Hepatic stellate cell (primary cell): ENCODE measurements at places on chromosomes 16 and 17.

DNA sequence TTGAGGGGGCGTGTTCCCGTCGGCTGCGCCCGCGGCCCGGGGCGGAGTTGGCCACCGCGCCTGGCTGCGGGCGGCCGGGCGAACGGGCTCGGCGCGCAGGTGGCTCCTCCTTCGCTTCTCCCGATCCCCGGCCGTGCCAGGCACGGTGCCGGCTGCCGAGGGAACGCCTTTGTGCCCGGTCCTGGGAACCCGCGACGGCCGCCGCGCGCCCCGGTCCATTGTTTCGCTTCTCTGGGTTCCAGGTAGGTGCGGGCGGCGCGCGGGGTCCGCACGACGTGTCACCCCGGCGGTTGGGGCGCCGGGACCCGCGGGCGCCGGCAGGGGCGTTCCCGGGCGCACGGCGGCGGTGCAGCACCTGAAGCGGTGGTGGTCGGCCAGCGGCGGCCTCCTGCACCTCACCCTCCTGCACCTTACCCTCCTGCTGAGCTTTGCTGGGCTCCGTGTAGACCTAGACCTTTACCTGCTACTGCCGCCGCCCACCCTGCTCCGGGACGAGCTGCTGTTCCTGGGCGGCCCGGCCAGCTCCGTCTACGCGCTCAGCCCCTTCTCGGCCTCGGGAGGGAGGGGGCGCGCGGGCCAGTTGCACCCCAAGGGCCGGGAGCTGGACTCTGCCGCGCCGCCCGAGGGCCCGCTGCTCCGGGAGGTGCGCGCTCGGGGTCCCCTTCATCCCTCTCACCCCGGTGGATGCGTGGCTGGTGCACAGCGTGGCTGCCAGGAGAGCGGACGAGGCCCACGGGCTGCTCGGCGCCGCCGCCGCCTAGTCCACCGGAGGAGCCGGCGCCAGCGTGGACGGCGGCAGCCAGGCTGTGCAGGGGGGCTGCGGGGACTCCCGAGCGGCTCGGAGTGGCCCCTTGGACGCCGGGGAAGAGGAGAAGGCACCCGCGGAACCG lies 99.9 kb downstream of the EFCAB13 start:
- DNase-seq: peak; percentile 10

- peak; percentile 12 for DNase-seq
Measured at GRCh38 chr16:78503602-78504001, 404.1 kb downstream of the WWOX start.

DNA sequence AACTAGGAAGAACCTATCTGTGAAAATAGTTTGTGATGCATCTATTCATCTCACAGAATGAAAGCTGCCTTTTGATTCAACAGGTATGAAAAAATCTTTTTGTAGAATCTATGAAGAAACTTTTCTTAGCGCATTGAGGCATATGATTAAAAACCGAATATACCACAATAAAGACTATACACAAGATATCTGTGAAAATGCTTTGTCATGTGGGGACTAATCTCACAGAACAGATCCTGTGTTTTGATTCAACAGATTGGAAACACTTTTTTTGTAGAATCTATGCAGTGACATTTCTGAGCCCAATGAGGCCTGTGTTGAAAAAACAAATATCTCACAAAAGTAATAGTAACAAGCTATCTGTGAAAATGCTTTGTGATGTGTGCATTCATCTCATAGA lies 2247.5 kb downstream of the TP53TG3F start:
- no peak for DNase-seq

DNA sequence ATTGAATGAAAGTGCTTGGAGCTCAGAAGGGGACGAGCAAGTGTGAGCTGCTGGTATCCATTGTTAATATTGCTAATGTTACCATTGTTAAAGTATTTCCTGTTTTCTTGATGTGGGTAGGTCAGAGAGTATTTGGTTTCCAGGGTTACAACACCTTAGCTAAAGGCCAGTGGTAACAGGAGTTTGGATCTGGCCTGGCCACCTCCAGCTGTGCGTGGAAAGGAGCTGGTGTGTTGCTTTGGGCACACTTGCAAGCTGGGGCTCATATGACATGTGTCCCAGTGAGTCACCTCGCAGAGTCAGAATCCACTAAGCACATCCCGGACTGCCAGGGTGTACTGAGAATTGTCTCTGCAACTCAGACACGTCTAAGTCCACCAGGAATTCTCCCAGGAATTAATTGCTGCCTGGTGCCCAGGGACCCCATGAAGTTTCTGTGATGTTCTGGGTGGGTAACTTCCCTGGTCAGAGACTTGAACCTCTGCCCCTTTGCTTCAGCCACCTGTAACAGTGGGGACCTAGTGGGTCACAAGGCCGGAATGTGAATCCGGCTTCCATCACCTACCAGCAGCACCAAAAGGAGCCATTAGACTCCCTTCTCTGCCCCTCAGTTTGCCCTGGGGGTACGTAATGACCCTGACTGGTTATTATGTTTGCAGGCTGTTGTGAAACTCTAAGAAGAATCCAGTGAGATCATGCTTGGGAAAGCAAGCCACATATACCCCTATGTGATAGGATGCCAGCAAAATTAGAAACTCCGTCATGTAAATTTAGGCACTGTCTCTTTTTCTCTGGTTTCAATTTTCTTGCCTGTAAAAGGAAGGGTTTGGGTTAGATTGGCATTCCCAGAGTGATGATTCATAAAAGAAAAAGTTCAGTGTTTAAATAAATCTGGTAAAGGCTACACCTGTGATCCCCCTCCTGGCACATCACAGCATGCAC lies 12.8 kb downstream of the SLC6A2 start:
- no peak for DNase-seq

GRCh38 chr16:77171745-77172635 lies 19.0 kb upstream of the MON1B start:
- no peak for DNase-seq

DNA sequence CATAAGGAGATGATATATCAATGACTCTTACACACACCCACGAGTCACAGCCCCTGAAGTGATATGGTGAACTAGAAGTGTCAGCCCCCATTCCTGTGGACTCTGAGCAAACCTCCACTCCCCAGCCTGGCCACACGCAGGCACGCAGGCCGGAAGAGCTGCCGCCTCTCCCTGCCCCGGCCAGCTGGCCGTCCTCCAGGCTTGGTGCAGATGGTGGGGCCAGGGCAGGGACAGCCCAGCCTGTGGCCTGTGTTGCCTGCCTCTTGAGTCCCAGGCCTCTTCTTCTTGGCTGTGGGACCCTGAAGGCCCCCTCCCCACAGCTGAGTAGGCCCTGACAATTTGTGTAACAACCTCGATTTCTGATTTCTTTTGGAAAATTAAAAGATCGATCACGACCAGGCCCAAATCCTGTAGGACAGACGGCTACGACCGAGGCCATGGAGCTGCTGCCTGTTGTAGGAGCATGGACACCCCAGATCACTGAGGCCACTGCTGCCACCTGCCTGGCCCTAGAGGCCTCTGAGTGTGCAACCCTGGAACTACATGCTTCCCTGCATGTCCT lies 10.0 kb upstream of the MPRIP start:
- peak; percentile 96 for DNase-seq
